ENCODE measurements at places on chromosomes 16 and 17.

GRCh38 chr17:3693829-3694231 is 2.1 kb downstream of the P2RX5 start:
- no peak for DNase-seq

DNA sequence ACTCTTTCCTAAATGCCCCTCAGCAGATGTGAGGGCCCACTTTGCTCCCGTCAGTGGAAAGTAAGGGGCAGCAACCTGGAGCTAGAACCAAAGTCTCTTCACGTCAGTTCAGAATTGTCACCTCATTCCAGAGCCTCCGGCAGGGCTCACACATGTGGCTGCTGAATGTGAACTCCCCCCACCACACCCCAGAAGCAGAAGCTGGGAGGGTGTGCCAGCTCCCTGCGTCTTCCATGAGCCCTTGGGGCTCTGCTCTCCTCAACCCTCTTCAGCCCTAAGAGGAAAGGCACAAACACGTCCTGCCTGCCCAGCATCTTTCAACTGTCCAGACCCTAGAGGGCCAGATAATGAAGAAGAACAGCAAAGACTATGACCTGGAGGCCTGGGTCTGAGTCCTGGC is 105.3 kb downstream of the SALL1 start:
- no peak for DNase-seq

DNA sequence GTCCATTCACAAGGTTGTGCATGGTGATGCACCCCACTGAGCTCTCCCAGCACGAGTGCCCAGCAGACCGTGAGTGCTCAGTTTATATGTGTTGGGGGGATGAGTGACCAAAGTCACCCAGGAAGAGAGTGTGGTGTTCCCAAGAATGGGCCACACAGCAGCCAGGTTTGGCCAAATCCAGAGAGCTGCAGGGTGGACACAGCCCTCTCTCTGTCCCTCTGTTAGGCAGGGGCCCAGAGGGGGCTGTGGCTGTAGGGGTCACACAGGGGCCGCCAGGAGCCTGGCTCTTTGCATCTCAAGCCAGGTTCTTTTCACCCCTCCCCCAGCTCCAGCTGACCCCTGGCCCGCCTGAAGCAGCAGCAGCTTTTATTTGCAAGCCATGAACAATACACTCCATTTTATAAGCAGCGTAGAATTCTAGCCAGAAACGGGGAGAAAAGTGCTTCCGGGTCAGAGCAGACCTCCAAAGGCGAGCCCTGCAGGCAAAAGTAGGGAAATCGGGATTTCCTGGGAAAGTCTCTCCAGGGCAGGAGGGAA is 13.3 kb downstream of the COTL1 start:
- no peak for DNase-seq

- DNase-seq: no peak
Observed at GRCh38 chr16:28217326-28217725, 5.6 kb upstream of the XPO6 start.

DNA sequence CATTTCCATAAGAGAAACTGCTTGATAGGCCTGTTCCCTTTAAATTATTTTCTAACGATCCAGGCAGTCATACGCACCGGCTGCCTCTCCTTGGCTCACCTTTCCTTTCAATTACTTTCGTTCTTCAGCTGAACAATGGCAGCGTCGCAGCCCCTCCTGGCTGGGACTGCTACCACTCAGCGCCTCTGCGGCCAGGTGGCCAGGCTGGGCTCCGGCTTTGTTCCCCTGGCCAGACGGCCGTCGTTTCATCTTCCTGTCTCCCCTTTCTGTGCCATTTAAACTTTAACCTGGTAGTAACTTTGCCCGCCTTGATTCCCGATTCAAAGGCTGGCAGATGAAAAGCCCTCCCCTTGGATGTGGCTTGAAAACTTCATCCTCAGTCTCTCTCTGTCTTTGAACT is 79.0 kb downstream of the C16orf78 start:
- no peak for DNase-seq

DNA sequence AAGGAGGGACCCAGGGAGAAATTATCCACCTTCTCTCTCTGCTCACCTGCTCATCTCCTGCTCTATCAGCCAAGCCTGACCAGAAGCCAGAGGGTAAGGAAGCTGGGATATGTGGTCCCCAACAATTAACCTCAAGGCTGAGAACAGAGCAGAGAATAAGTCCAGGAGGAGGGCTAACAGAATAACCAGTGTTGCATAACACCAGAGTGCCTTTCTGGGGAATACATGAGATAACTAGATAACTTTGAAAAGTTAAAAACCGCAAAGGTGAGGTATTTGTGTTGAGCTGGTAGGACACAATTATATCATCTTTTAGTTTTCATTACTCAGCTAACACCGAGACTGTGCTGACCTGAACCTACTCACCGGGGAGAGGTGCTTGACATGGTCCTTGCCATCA is 180.8 kb downstream of the SALL1 start:
- no peak for DNase-seq

DNA sequence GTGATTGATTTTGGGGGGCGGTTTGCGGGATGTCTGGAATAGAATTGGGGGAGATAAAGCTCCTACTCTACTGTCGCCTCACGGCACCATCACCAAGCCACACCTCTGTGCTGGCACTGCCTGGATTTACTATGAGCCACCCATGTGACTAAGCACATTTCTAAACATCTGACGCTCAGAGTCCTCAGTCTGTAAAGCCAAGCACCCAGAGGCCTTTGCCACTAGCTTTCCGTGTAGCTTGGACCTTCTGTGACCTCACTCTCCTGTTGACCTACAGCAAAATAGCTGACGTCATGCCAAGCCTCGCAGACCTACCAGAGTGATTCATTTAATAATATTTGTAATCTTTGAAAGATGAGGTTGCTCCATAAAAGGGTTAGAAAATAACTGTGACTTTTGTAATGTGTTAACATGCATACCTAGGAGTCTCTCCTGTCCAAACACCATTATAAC is 38.5 kb upstream of the MYOCD start:
- peak; percentile 80 for DNase-seq

DNA sequence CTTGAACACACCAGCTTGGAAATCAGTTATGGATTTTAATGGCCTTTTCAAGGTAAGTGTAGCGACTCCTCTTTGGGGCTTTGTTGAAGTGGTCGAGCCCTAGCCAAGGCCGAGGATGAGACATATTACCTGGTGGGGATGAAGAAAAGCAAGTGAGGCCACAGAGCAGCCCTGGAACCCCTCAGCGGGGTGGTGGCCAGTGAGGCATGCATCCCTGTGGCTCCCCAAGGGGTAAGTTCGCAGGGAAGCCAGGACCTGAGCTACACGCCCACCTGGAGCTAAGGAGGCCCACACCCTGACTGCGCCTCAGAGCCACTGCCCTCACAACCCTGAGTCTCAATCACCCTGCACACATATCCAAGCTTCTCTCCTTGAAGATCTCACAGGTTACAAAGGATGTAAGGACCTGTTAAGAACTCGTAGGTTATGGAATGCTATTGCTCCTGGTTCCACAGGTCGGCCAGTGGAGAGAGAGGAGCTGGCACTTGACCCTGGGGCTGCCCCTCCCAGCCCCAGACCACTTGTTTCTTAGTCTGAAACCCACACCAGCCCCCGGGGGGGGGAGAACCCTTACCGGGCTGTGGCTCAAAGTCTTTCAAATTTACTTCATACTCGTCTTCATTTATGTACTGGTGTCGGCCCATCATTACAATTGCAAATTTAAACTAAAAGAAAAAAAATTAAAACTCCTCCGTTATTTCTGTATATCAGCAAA is 12.0 kb downstream of the LITAFD start:
- no peak for DNase-seq

DNA sequence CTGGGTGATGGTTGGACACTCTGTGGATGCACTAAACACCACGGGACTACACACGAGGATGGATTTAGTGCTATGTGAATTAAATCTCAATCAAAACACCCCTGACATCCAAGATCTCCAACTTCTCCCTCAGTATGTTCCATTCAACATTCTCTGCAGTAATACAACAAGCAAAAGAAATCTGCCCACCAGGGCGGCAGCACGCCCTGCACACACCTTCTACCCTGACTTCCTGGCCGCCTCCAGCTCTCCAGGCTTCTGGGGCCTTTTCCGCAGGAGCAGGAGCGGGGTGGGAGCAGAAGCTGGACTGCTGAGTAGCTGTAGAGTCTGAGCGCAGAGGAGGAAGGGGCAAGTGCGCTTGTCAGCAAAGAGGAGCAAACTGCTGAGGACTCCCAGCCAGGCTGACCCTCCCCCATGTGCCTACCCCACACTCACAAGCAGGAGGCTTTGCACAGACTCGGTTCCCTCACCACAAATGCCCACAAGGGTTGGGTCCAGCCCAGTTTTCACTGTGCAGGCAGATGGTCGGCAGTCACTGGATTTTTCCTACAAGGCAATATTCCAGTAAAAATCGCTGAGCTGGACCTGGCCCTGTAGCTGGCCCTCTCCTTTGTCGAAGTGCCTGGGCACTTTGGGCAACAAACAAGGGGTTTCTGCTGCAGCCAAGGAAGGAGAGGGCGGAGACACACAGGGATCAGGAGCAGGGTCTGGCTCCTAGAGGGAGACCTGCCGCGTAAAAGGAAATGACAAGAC is 22.8 kb downstream of the ZDHHC7 start:
- no peak for DNase-seq

GRCh38 chr16:56584276-56584675 is 5.1 kb upstream of the MT3 start:
- no peak for DNase-seq

DNA sequence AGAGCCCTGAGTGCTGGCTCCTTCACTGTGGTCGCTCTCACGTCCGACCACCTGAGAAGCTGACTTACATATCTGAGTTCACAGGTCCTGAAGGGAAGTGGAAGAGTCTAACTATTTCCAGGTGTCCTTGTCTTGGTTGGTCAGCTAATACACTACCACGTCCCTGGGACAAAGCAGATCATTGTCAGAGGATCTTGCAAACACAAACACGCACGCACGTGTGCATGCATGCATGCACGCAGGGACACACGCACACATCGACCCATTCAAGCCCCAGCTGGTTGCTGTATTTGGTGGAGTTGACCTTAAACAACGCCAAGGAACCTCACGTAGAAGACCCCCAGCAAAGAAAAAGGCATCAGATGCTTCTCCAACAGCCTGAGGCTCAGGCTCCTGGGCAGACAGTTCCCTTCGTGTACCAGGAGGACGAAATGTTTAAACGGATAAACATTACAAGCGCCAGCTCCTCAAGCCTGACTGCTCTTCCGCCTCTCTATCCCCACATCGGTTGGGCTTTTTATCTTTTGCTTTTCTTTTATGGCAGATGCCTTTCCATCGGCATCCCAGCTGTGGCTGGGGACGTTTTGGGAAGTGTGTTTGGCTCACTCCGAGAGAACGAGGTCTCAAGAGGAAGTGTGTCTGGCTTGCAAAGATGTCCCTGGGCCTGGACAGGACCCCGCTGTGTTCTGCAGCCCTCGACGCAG is 95.8 kb downstream of the TBC1D16 start:
- DNase-seq: no peak

- no peak for DNase-seq
Observed at GRCh38 chr17:43448720-43449469, 34.9 kb upstream of the DHX8 start.

GRCh38 chr17:142876-143784 is 5.8 kb downstream of the SCGB1C2 start:
- DNase-seq: no peak

GRCh38 chr17:48563385-48563838 is 14.7 kb downstream of the HOXB4 start:
- peak; percentile 28 for DNase-seq

GRCh38 chr17:60971515-60972369 is 294.1 kb downstream of the BCAS3 start:
- peak; percentile 70 for DNase-seq

All from fibroblast of the aortic adventitia (primary cell).